Stimulated activated CD8-positive, alpha-beta memory T cell treated with anti-CD3 and anti-CD28 coated beads, Interleukin-15, amount 100 ng/mL, for 1 hour (primary cell): ENCODE measurements at places on chromosomes 16 and 17.

- no peak for DNase-seq
These were observed 11.6 kb upstream of the NTN1 start for GRCh38 chr17:9009737-9010136.

- no peak for DNase-seq
These were observed 18.8 kb upstream of the BMERB1 start for GRCh38 chr16:15415511-15415985.

DNA sequence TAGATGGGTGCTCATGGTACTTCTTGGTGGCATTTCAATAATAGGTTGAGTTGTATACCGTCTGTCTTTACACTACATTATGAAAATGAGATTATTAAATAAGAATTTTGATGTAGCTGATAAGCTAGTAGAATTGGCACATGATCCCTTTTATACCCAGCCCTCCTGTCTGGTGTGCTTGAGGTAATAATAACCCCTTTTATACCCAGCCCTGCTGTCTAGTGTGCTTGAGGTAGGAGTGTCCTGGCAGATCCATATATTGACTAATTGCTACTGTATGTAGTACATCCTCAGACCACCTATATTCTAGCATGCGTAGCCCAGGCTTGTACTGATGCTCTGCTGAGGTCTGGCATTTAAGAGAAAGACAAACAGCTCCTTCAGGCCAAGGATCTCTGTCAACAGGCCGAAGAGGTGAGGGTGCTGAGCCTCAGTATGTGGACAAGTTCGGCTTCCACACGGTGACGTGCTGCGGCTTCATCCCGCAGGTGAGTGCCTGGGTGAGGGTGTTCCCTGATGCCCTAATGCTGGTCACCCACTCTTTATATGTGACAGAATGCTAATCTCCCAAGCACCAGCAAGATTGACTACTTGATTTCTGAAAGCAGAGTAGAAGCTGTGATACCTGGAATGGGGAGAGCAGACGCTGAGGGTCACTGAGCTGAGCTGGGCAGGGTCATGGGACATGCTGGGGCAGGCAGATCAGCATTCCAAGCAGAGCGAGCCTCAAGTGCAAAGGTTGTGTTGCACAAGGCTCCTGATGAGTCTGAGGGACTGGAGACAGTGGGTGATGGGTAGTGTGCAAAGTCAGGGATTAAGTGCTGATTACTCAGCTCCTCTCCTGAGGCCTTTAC is 5.7 kb downstream of the FN3K start:
- DNase-seq, result no peak

DNA sequence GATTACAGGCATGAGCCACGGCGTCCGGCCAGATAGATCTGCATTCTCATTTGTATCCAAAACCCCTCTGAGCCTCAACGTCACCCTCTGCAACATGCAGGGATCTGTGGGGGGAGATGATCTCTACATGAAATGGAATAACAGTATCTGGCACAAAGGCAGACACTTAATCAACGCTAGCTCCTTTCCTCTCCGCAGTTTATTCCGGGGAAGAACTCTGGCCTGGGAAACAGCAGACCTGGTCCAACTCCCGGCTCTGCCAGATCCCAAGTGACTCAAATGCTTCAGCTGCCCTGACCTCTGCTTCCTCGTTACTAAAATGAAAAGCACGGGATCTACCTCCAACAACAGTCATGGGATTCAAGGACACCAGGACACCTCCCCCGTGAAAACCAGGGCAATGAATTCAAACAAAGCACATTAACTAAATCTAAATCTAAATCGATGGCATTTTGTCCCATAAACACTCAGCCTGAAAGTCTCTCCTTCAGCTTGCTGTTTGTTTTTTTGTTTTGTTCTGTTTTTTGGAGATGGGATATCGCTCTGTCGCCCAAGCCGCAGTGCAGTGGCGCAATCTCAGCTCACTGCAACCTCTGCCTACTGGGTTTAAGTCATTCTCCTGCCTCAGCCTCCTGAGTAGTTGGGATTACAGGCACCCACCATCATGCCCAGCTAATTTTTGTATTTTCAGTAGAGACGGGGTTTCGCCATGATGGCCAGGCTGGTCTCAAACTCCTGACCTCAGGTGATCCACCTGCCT is 78.2 kb downstream of the NXN start:
- no peak for DNase-seq
